ENCODE measurements at places on chromosomes 2 and 18.

GRCh38 chr18:35460736-35461161, 37.0 kb downstream of the INO80C start:
- no peak overlapping the region for H3K27ac ChIP-seq
- no peaks in the 10 kb centered on the region for H3K27me3 ChIP-seq
- no peak overlapping the region for H3K4me3 ChIP-seq
- peaks cover 14% of the 10 kb centered on the region for H3K4me1 ChIP-seq
- H3K36me3 ChIP-seq: no peaks in the 10 kb centered on the region

GRCh38 chr2:22253171-22253570, 1129.4 kb downstream of the TDRD15 start:
- no peak overlapping the region for H3K4me3 ChIP-seq
- DNase-seq: no peak
- H3K36me3 ChIP-seq: no peaks in the 10 kb centered on the region
- no peaks in the 10 kb centered on the region for H3K27me3 ChIP-seq

- no peak overlapping the region for H3K27ac ChIP-seq
- no peaks in the 10 kb centered on the region for H3K4me1 ChIP-seq
These were observed 96.2 kb upstream of the CTAGE1 start for GRCh38 chr18:22513721-22514481.

GRCh38 chr2:17813742-17814473, 2.4 kb upstream of the MSGN1 start:
- no peaks in the 10 kb centered on the region for H3K36me3 ChIP-seq
- peak overlapping the region; percentile 72 for H3K27ac ChIP-seq
- H3K4me3 ChIP-seq: no peak overlapping the region
- peaks cover 25% of the 10 kb centered on the region for H3K4me1 ChIP-seq
- no peaks in the 10 kb centered on the region for H3K27me3 ChIP-seq

DNA sequence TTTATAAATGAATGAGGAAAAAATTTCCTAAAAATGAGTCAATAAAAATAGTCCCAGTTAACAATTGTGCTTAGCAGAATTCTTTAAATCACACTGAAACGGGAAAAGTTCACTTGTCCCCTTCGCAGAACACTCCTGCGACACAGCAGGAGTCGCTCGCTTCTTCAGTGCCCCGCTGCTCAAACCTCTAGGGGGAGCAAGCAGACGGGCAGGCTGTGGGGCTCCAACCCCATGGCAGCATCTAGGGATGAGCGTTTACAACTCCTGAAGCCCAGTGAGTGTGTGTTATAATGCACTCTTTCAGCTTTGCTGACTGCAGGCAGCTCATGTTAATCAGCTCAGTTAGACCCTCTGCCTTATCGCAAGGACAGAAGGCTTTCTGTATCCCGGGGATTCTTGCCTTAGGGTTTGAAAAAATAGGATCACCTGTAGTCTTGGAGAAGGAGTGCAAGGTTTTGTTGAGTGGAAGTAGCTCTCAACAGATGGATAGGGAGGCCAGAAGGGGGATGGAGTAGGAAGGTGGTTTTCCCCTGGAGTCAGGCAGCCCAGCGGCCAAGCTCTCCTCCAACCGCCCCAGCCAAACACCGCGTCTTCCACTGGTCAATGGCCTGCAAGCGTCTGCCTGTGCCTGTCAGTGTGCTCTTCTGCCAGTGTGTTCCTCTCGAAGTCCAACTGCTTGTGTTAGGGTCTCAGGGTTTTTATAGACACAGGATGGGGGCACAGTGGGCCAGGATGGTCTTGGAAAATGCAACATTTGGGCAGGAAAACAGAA, 1977.7 kb upstream of the LRRTM1 start:
- H3K27me3 ChIP-seq: no peaks in the 10 kb centered on the region
- DNase-seq: no peak
- H3K4me3 ChIP-seq: no peak overlapping the region
- no peak overlapping the region for H3K27ac ChIP-seq
- H3K4me1 ChIP-seq: no peaks in the 10 kb centered on the region
- no peaks in the 10 kb centered on the region for H3K36me3 ChIP-seq

DNA sequence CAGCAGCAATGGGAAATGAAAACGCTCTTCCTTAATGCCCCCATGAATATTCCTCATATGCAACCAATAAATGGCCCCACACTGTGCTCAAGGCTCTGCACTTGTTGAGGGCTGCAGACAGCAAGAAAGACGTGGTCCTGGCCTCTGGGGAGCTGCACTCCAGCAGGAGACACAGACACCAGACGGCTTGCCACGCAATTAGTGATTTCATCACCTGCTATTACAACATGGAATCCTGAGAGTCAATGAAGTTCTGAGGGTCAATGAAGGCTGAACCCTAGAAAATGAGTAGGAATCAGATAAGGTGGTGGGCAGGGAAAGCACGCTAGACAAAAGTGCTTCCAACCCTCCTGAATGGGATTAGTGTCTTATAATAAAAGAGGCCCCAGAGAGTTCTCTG, 18.9 kb downstream of the CREG2 start:
- no peak overlapping the region for H3K4me3 ChIP-seq
- H3K27ac ChIP-seq: no peak overlapping the region
- no peak for DNase-seq
- no peaks in the 10 kb centered on the region for H3K36me3 ChIP-seq
- no peaks in the 10 kb centered on the region for H3K27me3 ChIP-seq

- no peak for DNase-seq
- H3K36me3 ChIP-seq: no peaks in the 10 kb centered on the region
- no peak overlapping the region for H3K4me3 ChIP-seq
- no peaks in the 10 kb centered on the region for H3K4me1 ChIP-seq
- no peak overlapping the region for H3K27ac ChIP-seq
These were observed 152.5 kb downstream of the CYP26B1 start for GRCh38 chr2:71995067-71995665.

DNA sequence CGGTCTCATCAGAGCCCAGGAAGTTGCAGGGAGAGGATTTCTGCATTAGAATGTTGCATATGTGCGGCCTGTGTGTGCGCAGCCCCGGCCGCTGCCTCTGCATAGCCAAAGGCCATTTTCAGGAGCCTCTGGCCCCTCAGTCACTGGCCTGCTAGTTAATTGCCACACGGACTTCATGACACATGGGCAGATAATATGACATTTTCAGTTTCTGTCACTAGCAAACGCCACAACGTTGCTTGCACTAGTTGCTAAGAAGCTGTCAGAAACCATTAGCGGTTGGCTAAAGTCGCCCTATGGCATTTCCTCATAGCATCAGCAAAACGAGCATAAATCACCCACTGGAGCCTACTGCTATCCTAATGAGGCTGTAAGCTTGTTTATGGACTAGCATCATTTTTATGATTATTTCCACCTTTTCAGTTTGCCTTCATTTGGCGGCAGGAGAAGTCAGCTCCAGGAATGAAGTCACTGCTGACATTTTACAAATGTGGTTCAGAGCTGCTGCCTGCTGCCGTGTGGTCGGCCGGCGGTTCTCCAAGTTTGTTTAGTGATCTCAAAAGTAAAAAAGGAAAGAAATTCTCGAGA, 73.7 kb downstream of the MEIS1 start:
- no peak for DNase-seq
- peaks cover 83% of the 10 kb centered on the region for H3K4me1 ChIP-seq
- H3K4me3 ChIP-seq: peak overlapping the region; percentile 4
- no peaks in the 10 kb centered on the region for H3K36me3 ChIP-seq
- H3K27ac ChIP-seq: peak overlapping the region; percentile 16

- no peak overlapping the region for H3K27ac ChIP-seq
- H3K27me3 ChIP-seq: no peaks in the 10 kb centered on the region
- H3K36me3 ChIP-seq: no peaks in the 10 kb centered on the region
- H3K4me3 ChIP-seq: no peak overlapping the region
These were observed 20.3 kb downstream of the POU3F3 start for GRCh38 chr2:104874230-104874629.

GRCh38 chr2:152243761-152244640, 68.4 kb upstream of the STAM2 start:
- H3K4me1 ChIP-seq: no peaks in the 10 kb centered on the region
- H3K36me3 ChIP-seq: no peaks in the 10 kb centered on the region
- H3K4me3 ChIP-seq: no peak overlapping the region
- no peak for DNase-seq
- H3K27ac ChIP-seq: no peak overlapping the region
- no peaks in the 10 kb centered on the region for H3K27me3 ChIP-seq

DNA sequence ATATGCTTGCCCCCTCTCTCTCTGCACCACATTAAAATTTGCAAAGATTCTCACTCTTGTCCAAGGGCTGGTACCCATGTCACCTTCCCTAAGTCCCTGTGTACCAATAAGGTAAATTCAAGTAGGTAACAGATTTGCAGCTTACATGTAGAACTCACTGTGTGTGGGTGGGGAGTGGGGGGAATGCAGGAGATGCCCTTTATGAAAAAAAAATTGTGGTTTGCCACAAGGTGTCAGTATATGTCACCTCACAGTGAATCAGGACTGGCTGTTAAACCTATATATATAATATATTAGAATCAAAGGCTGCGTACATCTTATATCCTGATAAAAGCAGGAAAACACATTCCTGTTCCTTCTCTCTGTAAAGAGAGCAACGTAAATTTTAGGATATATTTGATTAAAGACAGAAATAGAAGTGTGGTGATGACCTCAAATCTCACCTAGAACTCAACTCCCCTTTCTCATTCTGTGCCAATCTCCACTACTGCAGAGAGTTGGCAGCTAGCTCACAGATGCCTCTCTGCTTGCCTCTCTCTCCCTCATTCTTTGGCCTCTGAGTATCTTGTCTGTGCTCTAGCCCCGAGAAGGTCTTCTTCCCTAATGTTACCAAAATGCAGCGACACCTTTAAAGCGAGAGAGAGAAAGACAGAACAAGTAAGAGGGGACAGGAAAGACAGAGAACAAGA, 536 bp downstream of the XDH start:
- no peaks in the 10 kb centered on the region for H3K36me3 ChIP-seq
- peak; percentile 16 for DNase-seq
- H3K4me1 ChIP-seq: no peaks in the 10 kb centered on the region
- H3K4me3 ChIP-seq: no peak overlapping the region
- no peaks in the 10 kb centered on the region for H3K27me3 ChIP-seq

- H3K27me3 ChIP-seq: no peaks in the 10 kb centered on the region
- no peak overlapping the region for H3K4me3 ChIP-seq
- no peaks in the 10 kb centered on the region for H3K36me3 ChIP-seq
- no peak overlapping the region for H3K27ac ChIP-seq
- DNase-seq: no peak
These were observed 389.8 kb downstream of the LNPK start for GRCh38 chr2:175612280-175612679.

DNA sequence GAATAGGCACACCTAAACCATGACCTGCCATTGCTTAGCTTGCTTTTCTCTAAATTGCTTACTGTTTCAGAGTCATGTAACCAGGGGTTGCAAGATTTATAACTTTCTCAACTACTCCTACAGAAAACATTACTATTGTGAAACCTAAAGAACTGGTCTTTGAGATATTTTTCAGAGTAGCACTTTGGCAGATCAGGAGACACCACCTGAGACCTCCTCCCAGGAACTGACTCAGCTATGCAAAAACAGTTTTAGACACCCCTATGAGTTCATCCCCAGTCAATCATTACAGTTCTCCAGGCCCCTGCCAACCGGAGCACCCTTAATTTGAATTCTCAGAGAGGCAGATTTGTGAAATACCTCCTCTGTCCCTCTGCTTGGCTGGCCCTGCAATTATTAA, 80.3 kb downstream of the MBOAT2 start:
- H3K27ac ChIP-seq: no peak overlapping the region
- no peaks in the 10 kb centered on the region for H3K27me3 ChIP-seq
- no peaks in the 10 kb centered on the region for H3K36me3 ChIP-seq
- no peaks in the 10 kb centered on the region for H3K4me1 ChIP-seq
- DNase-seq: no peak
- H3K4me3 ChIP-seq: no peak overlapping the region

DNA sequence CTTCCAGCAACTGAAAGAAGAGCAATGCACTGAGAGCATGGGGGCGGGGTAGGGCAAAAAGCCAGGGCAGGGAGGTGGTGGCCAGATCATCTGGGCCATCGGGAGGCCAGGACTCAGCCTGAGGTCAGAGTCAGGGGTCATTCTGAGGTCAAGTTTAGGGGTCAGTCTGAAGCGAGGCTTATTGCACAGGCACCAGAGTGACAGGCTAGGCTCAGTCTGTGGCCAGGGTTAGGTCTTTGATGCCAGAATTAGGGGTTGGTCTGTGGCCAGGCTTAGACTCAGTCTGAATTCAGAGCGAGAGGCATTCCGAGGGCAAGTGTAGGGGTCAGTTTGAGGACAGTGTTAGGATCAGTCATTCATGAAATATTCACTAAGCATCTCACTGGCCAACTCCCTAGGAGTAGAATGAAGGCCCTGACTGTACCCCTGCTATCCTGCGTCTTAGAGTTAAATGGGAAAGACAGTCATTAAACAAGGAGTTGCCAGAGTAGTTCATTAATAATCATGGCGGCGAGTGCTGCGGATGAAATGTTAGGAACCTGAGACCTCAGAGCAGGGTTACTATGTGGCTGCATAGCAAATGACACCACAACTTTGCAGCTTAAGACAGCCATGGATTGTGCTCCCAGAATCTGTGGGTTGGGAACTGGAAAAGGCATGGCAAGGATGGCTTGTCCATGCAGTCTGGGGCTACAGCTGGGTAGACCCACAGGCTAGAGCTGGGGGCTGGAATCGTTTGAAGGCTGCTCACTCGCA, 198.7 kb downstream of the CYP26B1 start:
- no peak overlapping the region for H3K27ac ChIP-seq
- H3K27me3 ChIP-seq: no peaks in the 10 kb centered on the region
- H3K4me1 ChIP-seq: peaks cover 17% of the 10 kb centered on the region
- no peaks in the 10 kb centered on the region for H3K36me3 ChIP-seq

- no peak overlapping the region for H3K4me3 ChIP-seq
- no peaks in the 10 kb centered on the region for H3K27me3 ChIP-seq
- no peak for DNase-seq
- no peaks in the 10 kb centered on the region for H3K36me3 ChIP-seq
- no peak overlapping the region for H3K27ac ChIP-seq
These were observed 8.0 kb downstream of the AGFG1 start for GRCh38 chr2:227479865-227480475.

DNA sequence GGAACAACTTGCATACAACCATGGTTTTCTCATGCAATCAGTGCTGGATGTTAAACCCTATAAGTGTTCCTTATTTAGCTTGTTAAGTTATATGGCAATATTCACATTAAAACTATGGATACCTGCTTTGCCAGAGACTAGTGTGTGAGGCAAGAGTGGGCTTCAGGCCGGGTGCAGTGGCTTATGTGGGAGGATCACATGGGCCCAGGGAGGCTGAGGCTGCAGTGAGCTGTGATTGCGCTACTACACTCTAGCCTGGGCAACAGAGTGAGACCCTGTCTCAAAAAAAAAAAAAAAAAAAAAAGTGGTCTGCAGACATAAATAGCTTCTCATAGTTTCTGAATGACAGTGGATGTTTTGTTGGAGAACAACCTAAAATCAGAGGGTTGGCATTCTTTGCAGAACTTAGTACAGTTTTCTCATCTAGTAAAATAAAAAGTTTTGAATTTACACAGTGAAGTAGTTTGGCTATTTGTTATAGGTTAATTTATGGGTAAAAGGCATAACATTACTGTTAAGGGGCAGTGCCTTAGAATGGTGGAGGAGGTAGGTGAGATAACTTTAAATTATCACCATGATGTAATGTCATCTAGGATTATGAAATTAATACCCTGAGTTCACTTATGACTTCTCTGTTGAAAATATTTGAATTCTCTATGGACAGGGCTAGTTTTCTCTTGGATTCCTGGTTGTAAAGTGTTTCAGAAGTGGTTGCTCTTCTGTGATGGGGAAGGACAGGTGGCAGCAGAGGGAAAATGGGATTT, 5.3 kb downstream of the CERS6 start:
- no peaks in the 10 kb centered on the region for H3K36me3 ChIP-seq
- H3K4me1 ChIP-seq: peaks cover 34% of the 10 kb centered on the region

Data from vagina (tissue), 2 donors.